ENCODE measurements at places on chromosomes 4 and X.

GRCh38 chrX:120485638-120486520 is 16.8 kb upstream of the LAMP2 start:
- DNase-seq: peak; percentile 67

DNA sequence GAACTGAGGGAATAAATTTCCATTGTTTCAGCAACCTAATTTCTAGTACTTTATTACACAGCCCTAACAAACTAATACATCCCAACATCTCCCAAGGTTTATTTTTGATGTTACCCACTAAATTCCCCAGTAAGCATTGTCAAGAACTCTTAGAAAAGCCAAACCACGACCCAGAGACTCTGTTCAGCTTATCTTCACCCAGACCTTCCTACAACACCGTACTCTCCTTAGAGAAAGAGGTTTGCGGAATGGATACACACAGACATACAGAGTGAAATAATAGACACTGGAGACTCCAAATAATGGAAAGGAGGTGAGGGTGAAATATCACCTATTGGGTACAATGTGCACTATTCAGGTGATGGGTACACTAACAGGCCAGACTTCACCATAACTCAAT is 75.6 kb downstream of the LRBA start:
- no peak for DNase-seq

- no peak for DNase-seq
Observed at GRCh38 chr4:100079264-100079663, 111.0 kb downstream of the DDIT4L start.

DNA sequence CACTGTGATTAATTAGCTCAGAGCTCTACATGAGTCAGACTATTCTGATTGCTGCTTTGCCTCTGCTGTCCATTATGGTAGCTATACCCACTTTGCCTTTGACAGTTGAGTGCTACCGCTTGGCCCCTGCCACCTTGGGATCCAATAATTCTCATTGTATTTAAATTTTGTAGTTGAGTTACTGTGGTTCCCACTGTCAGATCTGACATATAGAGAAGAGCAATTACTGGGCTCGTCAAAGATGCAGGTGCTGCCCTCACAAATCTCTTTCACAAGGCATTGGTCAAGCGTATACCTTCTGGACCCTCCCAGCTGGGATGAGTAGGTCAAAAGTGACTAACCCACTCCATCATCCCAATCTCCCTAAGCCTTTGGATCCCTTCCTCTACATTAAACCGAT is 18.3 kb upstream of the PRDM8 start:
- no peak for DNase-seq

- DNase-seq: no peak
Observed at GRCh38 chr4:116020141-116020722, 906.8 kb upstream of the NDST4 start.

- DNase-seq: no peak
Observed at GRCh38 chr4:8041172-8041571, 101.5 kb upstream of the AFAP1 start.

DNA sequence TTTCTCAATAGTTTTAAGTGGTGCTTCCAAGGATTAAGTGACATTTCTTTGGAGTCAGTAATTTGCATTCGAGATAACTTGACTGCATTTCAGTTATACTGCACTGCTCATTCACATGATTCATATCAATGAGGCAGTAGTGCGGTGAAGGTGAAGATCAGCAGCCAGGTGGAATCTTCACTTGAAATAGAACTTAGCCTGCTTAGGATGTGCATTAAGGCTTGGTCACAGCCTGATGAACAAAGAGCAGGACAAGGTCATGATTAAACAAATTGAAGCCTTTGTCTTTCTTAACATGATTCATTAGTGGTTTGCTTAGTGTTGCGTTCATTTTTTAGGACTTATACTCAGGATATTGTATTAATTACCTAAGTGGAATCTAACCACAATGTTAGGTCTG is 212.1 kb upstream of the GALNTL6 start:
- no peak for DNase-seq

GRCh38 chr4:1345903-1346780 is 866 bp upstream of the UVSSA start:
- peak; percentile 52 for DNase-seq

DNA sequence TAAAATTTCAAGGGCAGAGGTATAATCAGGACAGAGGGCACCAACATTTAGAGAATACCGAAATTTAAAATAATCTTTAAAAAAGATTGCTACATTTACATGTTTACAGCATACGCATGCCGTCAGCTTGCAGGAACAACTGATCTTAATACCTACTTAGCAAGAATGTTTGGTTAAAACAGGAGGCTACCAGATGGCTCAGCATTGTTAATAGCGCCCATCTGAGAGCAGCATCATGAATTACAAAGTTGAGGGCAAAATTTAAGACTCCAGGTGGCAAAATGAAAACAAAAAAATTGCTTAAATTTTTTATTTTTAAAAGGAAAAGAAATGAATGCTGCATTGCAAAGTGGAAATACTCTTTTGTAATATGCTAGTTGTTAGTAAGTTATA is 241.3 kb downstream of the C4orf33 start:
- DNase-seq: no peak

DNA sequence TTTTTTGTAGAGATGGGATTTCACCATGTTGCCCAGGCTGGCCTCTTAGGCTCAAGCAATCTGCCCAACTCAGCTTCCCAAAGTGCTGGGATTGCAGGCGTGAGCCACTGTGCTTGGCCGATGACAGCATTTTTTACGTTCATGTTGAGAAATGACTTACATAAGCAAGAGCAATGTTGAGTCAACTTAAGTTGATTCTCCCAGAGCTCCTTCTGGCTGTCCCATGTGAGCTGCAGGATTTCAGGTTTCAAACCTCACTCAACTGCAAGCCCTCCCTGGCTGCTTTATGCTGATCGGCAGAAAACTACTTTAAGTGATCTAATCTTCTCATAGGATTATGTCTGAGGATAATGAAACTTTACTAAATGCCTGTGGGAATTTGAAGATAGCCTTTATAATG is 86.8 kb downstream of the GC start:
- DNase-seq: no peak

DNA sequence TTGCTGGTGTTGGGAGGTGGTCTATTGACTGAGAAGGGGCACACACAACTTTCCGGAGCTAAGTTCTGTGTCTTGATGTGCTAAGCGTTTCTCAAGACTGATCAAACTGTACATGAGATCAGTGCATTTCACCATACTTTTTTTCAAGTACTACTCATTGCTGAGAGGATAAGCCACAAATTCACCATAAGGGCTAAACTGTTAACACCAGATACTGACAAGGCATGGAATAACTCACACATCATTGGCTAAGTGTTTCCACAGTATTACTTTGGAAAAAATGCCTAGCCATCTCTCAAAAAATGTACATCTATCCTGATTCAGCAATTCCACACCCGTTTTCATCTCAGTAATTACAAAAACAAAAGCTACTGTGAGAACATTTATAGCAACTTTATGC is 13.0 kb downstream of the RBMX start:
- DNase-seq: no peak

GRCh38 chr4:111506706-111507105 is 638.5 kb upstream of the FAM241A start:
- DNase-seq: peak; percentile 26

- no peak for DNase-seq
Observed at GRCh38 chrX:104122829-104123228, 10.5 kb downstream of the ZCCHC18 start.

DNA sequence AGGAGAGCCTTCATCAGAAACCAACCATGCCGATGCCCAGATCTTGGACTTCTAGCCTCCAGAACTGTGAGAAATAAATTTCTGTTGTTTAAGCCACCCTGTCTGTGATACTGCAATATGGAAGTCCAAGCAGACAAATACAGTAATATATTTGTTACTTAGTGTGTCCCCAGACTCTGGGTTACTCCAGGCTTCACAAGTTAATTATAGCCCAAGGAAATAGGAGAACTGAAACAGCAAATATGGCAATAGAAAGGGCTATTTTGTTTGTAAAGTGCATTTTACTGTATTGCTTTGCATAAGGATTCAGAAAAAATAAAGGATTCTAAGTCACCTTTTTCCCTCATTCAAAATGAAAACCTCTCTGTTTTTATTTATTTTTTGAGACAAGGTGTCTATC is 15.7 kb downstream of the TIGD4 start:
- DNase-seq: no peak

DNA sequence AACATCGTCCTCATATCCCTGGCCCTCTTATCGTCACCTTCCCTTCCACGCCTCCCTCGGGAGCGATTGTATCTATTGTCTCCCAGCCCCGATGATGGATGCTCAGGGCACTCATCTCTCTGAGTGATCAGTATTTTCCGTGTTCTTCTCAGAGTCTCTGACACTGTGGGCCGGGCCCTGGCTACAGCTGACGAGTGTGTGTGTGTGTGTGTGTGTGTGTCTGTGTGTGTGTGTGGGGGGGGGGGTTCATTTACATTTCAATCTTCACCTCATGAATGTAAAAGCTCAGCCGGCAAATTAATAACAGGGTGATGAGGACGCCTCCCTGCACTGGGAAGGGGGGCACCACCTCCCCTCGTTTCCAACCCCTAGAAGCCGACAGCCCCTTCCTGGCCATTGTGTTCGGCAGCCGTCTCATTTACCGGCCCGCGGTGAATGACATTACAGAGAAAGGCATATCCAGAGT is 159.5 kb downstream of the SHOX start:
- DNase-seq: no peak

DNA sequence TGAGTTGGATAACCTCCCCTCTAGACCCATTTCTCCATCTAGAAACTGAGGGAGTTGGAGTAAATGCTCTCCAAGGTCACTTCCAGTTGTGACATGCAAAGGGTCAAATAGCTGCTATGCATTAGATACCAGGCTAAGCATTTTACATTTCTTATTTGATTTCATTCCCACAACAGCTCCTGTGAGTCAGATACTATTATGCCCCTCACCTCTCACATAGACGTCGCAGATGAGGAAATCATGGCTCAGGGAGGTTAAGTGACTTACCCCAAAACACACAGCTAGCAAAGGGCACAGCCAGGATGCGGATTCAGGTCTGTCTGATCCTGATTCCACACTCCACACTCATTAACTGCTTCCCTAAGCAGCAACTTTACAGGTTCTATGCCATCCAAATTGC is 57.7 kb downstream of the PRPS1 start:
- DNase-seq: no peak

- DNase-seq: no peak
Observed at GRCh38 chrX:646228-646495, 15.6 kb downstream of the SHOX start.
